ENCODE measurements at places on chromosomes 3 and 15.

DNA sequence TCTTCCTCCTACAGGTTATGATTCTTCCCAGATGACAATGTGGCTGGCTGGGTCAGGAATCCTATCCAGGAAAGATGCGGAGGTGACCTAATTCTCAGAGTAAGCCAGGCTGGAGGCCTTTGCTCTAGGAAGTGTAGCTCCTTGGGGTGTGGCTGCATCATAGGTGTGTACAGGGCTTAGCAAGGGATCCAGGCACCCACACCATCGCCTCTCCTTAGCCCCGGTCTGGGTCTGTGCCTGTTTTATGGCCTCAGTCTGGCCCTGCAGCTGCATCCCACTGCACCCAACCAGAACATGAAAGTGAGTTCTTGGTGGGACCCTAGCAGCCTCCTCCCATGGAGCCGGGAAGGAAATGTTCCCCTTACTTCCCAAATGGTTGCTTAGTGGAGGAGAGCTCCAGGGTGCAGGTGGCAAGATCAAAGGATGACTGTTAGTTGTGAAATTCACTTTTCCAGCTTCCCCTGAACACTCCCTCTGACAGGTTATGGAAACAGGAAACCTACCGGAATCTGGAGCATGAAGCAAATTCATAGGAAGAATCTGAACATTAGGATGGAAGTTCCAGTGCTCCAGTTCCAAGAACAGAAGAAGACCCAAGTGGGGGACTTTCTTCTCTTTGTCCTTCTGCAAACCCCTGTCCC lies 2.7 kb upstream of the AMOTL2 start:
- DNase-seq: no peak

GRCh38 chr15:33587773-33588172 lies 277.0 kb downstream of the RYR3 start:
- DNase-seq: no peak

- no peak for DNase-seq
Observed at GRCh38 chr3:184880276-184881019, 68.5 kb downstream of the VPS8 start.

GRCh38 chr3:67854663-67855062 lies 200.3 kb upstream of the SUCLG2 start:
- DNase-seq: no peak

GRCh38 chr15:38354315-38354929 lies 99.5 kb upstream of the FAM98B start:
- peak; percentile 17 for DNase-seq

- no peak for DNase-seq
Observed at GRCh38 chr15:92906020-92906419, 5.9 kb downstream of the CHD2 start.

- no peak for DNase-seq
Observed at GRCh38 chr3:129321887-129322286, 43.2 kb downstream of the HMCES start.

DNA sequence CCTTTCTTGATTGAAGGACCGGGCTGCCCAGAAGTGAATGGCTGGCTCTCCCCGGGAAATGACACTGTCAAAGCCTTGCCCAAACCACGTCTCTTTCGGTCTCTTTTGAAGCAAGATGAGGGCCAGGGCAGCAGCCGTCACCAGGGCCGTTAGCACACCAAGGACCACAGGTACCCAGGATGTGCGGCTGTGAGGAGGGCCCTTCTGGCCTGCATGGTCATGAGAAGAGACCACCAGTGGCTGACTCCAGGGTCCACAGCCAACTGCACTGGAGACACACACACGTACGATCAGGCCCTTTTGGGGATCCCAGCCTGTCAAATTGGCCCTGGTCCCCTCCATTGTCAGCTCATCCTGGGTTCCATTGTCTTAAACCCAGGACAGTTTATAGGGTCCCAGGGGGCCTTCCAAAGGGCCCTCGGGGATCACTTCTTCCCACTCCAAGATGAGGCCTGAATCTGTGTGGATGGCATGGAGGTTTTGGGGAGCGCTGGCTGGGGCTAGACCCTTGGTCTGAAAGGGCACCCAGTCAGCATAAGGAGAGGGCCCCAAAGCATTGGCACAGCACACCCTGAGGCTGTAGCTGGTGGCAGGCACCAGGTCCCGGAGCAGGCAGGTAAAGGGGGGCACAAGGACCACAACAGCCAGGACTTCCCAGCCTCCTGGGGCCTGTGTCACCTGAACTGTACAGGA lies 50.9 kb downstream of the ETFA start:
- no peak for DNase-seq

DNA sequence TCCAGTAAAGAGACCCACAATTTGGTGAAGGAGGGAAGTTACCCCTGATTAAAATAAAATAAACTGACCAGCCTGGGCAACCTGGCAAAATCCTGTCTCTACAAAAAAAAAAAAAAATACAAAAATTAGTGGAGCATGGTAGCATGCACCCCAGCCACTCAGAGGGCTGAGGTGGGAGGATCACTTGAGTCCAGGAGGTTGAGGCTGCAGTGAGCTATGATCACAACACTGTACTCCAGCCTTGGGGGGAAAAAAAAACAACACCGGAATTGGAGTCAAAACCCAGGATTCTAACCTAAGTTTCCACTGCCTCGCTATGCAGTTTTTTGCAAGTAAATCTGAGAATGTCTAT lies 22.5 kb downstream of the DCAF1 start:
- DNase-seq: no peak

- no peak for DNase-seq
Observed at GRCh38 chr3:65907232-65908130, 131.2 kb downstream of the MAGI1 start.

DNA sequence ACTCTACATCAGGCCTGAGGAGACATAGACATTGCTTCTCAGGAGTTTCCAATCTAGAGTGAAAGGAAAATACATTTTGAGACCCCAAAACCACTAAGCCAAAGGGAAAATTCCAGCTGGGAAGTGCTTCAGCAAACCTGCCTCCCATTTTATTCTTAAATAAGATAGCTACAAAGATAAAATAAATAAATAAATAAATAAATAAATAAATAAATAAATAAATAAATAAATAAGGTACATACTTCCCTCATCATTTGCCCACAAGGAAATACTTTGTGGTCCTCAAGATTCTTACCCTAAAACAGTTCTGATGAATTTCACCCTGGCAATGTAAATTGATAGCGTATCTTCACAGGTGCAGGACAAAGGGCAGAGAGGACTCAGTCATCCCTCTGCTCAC lies 474.0 kb upstream of the ROBO1 start:
- DNase-seq: no peak

- DNase-seq: no peak
Observed at GRCh38 chr3:32667072-32667582, 17.9 kb upstream of the CNOT10 start.

GRCh38 chr15:67401336-67401735 lies 119.6 kb upstream of the C15orf61 start:
- no peak for DNase-seq

DNA sequence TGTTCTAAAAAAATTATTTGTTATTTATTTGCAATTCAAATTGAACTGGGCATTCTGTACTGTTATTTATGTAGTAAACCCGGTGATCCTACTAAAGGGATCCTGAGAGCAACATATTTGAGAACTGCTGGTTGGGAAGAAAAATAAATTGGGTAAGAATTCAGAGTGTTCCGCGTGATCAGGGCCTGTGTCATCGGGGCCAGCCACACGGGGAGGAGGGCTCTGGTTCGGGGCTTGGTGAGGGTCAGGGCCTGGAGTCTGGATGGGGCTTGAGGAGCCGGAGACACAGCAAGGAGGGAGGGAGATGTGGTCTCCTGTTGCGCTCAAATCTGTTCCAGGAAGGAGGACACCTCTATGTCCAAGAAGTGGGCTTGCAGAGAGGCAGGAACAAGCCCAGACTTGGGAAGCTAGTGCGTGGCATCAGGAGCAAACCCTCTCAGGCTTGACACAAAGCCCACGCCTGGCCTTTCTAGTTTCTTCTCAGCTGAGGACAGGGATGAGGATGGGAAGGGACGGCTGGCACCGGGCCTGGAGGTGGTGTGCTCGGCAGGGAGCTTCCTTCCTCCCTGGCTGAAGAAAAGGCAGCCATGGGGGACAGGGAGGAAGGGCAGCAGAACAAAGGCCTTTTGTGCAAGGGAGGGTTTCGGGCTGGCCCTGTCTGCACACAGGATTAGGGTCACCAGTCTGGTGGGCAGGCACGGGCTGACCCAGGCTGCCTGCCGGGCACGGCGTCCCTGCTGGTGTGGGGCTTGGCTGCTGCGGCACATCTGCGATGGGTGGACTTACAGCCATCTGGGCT lies 22.9 kb upstream of the FBLN2 start:
- DNase-seq: no peak

DNA sequence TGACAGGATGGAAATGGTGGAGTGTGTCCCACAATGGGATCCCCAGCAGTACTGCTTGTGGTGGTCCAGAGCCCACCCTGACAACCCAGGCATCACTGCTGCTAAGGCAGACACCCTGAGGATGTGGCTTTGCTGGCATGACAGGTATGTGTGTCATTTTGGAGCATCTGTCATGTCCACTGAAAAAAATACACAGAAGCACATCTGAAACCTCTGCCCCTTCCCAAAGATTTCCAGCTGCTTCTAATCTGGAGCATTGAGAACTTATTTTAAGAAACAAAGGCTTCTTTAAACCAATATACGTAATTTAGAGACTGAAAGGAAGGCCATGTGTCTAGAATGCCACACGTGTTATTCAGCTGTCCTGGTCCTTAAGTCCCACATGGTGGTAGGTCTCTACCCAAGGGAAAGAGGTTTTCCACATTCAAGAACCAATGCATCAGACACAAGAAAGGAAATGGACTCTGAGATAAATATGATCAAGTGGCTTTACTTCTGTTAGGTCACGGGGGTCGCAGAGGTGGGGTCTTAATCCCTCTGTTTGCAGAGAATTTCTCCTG lies 88.3 kb downstream of the PDZRN3 start:
- no peak for DNase-seq

- no peak for DNase-seq
Observed at GRCh38 chr3:67474311-67474710, 180.1 kb downstream of the SUCLG2 start.

DNA sequence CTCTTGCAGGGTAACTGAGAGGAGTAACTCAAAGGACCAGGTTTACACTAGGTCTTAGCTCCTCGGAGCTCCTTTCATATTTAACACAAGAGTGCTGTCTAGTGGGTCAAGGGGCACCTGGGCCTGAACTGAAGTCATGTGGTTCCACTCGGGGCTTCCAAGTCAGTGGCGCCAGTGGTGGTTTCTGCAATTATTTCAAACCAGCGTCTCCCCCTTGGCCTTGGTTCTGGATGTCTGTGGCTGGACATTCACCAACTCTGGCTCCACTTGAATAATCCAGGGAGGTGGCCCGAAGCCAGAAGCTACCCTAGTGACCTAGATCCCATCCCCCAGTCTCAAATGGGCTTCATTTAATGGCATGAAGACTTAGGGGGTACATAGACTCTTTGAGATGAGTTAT lies 144.3 kb upstream of the ADAMTS9 start:
- DNase-seq: no peak

- no peak for DNase-seq
Observed at GRCh38 chr3:23232854-23233253, 29.7 kb downstream of the UBE2E2 start.

GRCh38 chr15:72751751-72752455 lies 31.7 kb downstream of the ADPGK start:
- no peak for DNase-seq

DNA sequence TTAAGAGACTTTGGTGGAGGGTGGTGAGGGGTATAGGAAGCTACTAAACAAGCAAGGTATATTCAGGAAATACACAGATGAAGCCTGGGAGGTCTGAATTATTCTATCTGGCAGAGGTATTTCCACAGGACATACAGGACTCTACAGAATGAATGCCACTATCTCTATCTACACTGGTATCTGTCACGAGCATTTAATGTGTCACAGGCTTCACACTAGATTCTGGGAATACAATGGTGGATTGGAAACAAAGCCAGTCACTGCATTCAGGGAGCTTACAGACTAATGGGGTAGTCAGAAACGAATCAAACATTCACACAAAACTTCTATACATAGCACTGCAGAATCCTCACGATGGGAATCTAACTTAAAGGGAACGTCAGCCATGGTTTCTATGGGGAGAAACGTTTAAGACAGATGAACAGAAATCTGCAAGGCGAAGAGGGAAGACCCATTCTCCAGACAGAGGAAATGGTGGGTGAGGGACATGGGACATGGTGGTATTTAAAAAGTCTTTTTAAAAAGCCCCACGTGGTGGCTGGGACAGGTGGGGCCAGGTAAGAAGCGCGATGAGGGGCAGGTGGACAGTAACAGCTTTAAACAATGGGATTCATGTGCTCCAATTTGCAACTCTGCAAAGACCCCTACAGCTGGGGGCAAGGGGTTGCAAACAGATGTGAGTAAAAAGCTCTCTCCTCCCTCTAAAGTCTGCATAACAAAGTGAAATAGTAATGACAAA lies 16.5 kb downstream of the LRIG1 start:
- no peak for DNase-seq

- DNase-seq: no peak
Observed at GRCh38 chr3:96192966-96193550, 621.3 kb upstream of the EPHA6 start.

- DNase-seq: no peak
Observed at GRCh38 chr3:47440131-47440530, 35.6 kb downstream of the SCAP start.

DNA sequence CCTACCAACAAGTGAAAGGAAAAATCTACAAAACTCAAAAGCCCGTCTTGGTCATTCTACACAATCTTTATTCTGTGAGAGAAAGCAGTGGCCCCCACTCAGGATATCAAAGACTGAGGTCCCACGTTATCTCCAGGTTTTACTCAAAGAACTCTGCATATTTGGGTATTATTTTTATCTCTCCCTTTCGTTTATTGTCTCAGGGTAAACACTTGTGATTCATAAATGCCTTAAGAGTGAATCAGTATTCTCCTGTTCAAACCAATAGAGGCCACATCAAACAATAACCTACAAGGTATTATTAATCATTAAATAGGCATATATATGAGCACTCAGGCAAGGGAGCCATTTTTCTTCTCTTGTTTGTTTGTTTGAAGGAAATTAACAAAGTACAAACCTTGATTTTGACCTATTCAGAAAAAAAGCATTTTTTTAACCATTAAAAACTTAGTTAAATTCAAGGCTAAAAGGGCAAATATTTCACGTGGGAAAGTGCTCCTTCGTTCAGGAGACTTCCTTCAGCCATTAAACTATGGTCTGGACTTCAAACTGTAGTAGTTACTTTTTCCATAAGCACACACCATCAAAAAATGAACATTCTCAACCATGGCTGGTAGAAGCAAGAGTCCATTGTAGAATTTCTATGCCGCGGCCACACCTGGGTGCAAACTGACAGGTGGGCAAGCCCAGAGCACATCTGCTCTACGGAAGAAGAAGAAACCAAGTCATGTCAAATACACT lies 13.9 kb upstream of the HES1 start:
- DNase-seq: no peak

- no peak for DNase-seq
Observed at GRCh38 chr3:195807681-195808121, 4.0 kb downstream of the MUC4 start.

- no peak for DNase-seq
Observed at GRCh38 chr3:192068464-192069254, 607.7 kb downstream of the PYDC2 start.

GRCh38 chr15:91872356-91873137 lies 19.0 kb downstream of the SLCO3A1 start:
- DNase-seq: no peak

- DNase-seq: no peak
Observed at GRCh38 chr3:30544812-30545211, 61.6 kb upstream of the TGFBR2 start.

- peak; percentile 64 for DNase-seq
Observed at GRCh38 chr3:101574388-101575112, 570 bp downstream of the PCNP start.
